ENCODE measurements at places on chromosomes 11 and 22.

DNA sequence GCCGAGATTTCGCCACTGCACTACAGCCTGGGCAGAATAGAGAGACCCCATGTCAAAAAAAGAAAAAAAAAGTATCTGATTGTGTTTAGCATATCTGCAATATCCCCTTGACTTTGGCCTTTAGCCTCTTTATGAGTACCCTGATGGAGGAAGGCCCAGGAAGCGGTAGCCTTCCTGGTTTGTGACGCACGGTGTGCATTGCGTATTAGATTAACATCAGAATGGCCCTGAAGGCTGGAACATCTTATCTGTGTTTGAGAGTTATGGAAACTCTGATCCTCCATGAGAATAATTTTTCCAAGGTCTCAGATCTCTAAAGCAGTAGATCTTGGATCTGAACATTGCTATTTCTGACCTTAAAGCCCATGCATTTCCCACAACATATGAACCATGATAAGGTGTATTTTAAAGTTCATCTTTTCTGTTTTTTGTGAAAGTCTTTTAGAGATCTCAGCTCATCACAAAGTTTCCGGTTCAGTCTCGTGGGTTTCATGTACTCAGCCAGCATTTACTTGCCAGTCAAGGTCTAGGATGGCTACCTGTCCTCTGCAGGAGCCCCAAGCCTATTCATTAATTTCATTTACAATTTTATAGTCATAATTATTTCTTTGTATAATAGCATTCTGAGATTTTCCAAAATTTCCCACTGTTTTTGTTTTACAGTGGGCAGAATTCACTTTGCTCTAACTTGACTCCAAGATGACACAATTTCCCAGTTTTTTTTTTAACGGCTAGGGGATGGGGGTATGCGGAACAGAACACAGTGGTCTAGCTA lies 605 bp upstream of the FDX1 start:
- DNase-seq = no peak

DNA sequence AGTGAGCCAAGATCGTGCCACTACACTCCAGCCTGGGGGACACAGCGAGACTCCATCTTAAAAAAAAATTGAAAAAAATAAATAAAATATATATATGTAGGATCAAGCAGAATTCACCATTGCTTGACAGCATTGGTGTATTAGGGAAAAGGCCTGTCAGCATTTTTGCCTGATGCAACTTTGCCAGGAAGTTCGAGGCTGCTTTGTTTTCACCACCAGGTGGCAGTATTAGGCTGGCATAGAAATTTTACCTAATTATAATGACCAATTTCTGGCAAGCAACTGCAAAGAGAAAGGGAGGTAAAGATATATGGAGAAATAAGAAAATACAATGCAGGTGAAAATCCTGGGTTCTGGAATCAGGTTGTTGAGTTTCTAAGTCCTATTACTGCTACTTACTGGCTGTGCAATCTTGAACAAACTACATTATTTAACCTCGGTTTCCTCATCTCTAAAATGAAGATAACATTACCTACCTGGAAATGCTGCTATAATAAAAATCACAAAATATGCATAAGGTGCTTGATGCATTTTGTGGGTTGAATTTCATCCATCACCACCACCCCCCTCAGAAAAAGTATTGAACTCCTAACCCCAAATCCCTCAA lies 24.7 kb downstream of the LAYN start:
- DNase-seq = peak; percentile 43

GRCh38 chr11:110407315-110407714 lies 22.4 kb upstream of the FDX1 start:
- DNase-seq = no peak

DNA sequence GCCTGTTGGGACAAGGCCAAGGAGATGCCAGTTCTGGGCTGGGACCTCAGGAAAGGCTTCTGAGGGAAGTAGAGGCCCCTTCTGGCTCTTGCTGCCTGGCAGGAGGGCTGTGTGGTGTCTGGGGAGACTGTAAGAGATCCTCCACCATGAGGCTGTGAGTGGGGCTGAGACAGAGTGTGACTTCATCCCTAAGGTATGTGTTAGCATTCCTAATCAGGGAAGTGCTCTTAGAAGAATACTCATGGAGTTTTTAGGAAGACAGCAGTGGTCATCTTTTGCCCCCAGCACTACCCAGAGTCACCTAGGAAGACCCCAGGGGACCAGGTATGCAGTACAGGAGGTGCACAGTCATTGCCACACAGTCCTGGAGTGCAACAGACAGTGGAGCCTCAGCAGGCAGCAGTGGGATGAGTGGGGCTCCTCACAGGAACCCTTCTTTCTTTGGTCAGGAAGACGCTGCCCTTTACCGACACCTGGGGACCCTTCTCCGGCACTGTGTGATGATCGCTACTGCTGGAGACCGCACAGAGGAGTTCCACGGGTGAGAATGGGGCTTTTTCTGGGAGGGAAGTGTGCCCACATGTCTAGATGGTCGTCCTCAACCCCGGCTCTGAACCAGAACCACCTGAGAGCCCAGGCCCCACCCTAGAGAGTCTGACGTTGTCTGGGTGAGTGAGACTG lies 2.8 kb downstream of the RIC8A start:
- no peak for DNase-seq

DNA sequence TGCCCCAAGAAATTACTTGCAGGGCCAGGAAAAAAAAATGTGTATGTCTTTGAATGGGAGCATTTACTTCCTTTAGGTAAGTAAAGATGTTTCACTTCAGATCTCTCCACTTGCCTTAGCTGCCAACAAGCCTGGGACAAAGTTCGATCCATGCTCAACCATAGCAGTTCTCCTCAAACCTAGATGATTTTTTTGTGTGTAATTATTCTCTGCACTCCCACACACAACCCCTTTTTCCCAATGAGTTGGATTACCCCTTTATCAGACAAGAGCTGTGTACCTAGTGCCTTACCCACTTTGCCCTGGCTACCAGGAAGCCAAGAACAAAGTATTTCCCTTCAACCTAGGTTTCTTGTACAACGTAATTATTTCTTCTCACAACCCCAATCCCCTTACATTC lies 35.6 kb downstream of the TPBGL start:
- no peak for DNase-seq

- no peak for DNase-seq
These were observed 8.7 kb downstream of the CSF2RB start for GRCh38 chr22:36922105-36922608.

DNA sequence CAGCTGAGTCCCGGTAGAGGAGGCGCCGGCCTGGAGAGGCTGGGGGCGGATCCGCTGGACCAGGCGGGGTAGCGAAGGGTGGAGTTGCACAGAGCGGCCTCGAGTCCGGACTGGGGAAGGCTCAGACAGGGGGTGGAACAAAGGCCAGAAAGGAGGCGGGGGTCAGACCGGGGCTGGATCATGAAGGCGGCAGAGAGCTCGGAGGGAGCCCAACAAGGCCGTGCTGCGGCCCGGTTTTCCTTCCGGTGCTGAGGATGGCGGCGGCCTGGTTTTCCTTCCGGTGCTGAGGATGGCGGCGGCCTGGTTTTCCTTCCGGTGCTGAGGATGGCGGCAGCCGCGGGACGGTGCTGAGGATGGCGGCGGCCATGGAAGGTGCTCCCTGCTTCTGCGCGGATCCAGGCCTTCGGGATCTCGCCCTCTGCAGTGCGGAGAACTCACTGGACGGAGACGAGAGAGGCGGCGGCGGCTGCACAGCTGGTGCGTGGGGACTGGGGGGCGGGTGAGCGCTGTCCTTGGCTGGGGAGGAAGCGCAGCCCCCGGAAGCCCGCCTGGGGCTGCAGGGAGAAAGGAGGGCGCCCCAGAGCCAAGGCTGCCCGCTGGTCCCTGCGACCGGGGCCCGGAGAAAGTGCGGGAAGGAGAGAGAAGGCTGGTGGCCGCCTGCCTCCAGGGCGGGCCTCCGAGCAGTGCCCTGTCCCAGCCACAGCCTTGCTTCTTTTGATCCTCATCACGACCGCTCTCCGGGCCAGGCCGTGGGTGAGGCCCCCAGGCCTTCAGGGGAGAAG lies 350.4 kb upstream of the B3GAT1 start:
- DNase-seq = no peak

DNA sequence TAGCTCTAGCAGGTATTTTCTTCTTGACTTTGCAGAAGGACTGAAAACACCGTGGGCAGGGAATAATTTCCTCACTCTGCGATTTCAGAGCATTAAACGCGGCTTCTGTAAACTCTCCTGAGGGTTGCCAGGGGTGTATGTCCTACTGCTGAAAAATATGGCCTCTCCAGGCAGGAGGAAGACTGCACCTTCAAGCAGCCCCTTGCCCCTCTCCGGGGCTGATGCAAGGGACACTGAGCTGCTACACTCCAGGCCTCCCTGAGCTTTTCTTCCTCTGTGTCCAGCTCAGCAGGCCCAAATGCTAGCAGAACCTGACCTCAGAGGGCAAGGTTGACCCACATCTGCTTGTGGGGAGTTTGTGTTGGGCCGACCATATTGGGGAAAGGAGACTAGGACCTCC lies 2.2 kb downstream of the CD6 start:
- no peak for DNase-seq

GRCh38 chr11:113162592-113162962 lies 151.8 kb upstream of the TTC12 start:
- no peak for DNase-seq

- DNase-seq = peak; percentile 61
These were observed 5.0 kb downstream of the IGSF22 start for GRCh38 chr11:18720808-18721560.

DNA sequence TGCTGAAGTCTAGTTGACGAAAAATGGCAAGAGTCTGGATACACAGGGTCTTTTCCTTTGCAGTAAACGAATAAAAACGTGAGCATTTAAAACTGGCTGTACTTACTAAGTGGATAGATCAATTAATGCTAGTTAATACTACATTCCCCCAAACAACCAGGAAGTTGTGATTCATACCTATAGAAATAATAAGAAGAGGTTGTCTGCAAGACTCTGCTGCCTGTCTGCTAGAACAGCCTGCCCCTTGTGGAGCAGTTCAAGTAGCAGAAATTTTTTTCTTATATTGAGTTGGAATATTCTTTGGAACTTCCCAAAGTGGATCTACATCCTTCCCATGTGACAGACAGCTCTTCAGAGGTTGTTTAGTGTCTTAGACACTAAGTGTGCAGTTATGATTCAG lies 86.8 kb downstream of the TEAD1 start:
- no peak for DNase-seq

- DNase-seq = no peak
These were observed 3.7 kb downstream of the MIAT start for GRCh38 chr22:26660961-26661578.

DNA sequence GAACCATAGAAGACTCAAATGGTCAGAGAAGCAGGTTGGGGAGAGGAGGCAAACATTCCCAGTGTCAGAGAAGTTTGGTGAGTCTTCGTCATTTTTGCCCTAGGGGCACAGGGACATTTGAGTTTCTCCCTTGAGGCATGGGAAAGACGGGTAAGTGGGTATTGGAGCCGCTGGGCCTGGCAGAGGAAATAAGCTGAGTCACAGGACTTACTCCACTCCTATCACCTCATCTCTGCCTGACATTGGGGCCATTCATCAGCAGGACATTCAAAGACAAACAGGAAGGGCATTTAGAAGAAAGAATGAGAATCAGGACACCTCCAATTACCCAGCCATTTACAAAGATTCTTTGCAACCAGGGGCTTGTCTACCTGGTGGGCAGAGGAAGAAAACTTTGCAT lies 100.7 kb upstream of the SEZ6L start:
- no peak for DNase-seq

DNA sequence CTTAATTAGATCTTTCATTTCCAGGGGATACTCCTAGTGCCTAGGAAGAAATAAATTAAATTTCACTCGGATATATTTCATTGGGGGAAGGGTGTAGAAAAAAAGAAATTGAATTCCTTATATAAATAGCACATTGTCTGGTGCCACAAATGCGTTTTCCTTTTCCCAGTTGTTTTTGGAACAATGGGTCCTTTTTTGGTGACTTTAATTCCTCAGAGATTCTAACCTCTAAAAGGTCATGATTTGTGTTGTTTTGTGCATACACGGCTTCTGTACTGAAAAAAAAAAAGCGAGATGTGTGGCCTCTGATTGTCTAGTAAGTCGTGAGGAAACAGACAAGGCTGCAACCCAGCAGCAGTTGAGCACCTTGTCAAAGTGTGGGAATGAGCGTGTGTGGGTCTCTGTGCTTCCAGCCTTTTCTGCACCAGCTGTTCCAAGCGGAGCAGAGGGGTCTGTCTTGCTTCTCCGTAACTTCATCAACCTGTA lies 64.5 kb upstream of the CRTAM start:
- no peak for DNase-seq

DNA sequence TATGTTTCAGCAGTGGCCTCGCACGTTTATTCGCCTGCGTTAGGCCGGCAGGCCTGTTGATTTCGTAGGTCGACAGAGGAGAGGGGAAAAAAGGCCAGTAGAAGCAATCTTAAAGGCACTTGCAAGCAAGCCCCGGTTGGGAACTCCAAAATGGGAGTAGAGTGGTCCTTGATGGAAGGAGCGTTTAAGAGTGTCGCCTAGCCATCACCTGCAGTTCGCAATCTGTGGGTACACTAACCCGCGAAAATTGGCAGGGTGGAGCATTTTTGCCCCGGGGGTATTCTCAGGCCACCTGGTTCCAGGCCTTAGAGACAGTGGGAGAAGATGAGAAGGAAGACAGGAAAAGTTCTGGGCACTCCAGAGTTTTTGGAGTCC lies 1.1 kb downstream of the EWSR1 start:
- DNase-seq = no peak

DNA sequence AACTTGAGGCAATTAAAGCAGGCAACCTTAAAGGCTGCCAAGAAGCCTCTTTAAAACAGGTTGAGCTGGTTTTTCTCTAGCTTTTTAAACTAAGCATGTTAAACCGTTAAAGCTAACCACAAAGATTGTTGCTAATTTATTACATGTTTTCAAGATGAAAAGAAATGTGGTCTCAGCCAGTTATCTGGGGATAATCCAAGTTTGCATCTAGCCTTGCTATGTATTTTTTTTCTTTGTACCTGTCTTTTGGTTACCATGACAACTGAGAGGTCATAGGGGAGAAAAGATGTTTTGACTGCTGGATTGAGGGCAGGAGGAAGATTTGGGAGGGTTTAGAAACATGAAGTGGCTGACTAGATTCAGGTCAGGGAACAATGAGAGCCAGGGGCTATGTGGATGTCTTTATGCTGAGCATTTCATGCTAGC lies 19.2 kb upstream of the PGM2L1 start:
- no peak for DNase-seq

- no peak for DNase-seq
These were observed 134.1 kb downstream of the SERGEF start for GRCh38 chr11:17878743-17879142.

DNA sequence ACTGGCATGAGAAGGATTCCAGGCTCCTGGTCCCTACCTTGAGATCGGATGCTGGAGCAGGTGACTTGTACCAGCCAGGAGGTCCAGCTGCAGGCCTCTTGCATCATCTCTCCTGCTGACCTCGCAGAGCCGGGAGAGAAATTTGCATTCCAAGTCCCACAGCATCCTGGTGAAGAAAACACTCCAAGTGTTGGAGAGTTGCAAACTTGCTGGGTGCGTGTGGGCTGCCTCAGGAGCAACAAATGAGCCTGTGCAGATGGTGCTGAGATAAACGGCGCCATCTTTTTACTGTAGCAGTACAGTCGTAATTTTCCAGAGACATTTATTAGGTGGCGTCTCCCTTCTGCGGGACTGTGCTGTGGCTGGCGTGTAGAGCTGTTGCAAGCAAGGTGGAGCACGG lies 32.1 kb upstream of the ZBTB16 start:
- DNase-seq = no peak
